ENCODE measurements at places on chromosomes 12 and 14.

GRCh38 chr12:4046495-4046840, 173.3 kb upstream of the PARP11 start:
- no peak for DNase-seq

DNA sequence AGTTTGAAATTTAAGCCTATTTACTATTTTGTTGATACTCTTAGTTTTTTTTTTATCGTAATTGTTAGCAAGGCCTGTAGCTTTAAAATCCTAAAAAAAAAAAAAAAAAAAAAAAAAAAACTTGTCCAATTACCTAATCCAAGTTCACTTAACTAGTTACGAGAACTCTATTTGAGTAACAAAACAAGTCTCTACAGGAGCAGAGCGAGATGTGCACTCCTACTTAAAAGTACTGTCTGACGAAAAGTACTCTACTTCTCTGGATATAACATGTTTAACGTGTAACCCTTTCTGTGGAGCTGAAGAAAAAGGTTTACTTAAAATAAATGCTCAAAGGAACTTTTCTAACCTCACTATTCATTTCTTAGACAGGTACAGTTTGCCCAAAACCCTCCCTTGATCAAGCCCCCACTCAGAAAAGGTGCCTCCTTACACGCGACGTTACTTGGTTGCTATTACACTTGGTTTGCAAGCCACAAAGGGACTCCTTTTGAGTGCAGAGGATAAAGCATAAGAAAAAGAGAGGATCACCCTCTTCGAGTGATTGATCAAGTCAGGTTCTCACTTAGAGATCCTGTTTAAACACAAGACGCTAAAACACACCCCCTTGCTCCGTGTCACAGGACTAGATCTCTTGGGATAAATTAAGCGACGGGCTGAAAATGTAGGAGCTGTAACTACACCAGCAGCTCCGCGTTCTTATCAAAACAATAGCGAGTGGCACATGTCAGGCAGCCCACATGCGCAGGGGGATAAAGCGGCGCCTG, 2.2 kb downstream of the BAZ1A start:
- DNase-seq = no peak

DNA sequence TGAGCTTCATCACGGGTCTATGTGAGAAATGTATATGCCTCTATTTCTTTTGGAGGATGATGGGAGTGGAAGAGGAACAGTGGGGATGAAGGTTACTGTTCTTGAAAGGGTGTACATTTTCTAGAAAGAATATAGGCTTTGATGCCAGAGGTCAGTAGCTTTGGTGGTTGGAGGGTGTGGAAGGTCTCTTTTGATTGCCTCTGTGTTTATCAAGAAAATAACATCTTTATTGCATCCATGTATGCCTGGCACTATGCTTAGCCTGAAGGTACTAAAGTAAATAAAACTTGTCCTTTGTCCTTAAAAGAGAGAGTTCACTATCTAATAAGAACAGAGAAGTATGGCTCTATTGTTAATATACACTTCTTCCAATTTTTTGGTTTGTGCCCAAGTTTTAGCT, 201.8 kb downstream of the NUBPL start:
- DNase-seq = no peak

DNA sequence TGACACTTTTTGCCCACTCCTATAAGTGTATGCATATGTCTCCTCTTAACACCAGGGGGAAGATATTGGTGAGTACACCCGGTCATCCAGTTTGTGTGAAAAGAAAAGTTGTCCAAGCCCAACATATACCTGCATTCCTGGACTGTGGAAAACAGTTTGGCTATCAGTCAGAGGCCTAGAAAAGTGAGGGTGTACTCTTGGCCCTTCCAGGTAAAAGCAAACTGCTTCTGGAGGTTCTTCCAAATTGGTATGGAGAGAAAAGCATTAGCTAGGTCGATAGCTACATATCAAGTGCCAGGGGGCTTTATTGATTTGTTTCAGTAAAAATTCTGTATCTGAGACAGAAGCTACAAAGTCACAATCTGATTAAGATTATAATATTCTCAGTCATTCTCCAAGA, 144.0 kb downstream of the SPTSSA start:
- no peak for DNase-seq

DNA sequence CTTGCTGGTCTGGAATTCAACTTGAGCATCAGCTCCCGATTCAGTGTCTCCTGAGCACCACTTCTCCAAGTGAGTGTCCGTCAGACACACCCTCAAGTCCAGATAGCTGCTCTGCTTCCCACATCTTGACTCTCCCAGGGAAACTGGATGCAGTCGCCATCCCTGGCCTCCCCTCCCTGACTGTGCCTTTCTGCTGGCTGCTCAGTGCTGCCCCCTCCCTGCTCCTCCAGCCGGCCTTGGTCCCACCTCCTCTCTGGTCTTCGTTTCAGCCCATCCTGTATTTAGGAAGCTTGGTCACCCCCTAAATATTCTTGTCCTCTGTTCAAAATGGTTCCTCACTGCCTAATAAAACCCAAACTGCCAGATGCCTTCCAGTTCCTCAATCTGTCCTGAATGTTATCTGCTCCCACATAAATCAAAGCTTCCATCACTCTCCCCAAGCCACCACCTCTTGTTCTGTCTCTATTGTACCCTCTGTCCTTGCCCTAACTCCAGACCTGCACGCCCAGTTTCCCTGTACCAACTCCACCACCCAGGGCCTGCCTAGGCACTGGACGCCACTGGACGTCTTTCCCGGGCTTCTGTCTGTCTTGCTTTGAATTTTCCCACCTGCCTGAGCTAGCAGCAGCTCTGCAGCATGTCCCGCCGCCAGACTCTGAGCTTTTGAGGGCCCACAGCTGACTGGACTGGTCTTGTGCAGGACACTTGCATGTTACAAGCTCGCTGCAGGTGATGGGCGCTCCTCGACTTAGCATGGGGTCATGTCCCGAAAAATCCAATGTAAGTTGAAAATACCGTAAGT, 33.8 kb downstream of the CCDC92 start:
- no peak for DNase-seq

DNA sequence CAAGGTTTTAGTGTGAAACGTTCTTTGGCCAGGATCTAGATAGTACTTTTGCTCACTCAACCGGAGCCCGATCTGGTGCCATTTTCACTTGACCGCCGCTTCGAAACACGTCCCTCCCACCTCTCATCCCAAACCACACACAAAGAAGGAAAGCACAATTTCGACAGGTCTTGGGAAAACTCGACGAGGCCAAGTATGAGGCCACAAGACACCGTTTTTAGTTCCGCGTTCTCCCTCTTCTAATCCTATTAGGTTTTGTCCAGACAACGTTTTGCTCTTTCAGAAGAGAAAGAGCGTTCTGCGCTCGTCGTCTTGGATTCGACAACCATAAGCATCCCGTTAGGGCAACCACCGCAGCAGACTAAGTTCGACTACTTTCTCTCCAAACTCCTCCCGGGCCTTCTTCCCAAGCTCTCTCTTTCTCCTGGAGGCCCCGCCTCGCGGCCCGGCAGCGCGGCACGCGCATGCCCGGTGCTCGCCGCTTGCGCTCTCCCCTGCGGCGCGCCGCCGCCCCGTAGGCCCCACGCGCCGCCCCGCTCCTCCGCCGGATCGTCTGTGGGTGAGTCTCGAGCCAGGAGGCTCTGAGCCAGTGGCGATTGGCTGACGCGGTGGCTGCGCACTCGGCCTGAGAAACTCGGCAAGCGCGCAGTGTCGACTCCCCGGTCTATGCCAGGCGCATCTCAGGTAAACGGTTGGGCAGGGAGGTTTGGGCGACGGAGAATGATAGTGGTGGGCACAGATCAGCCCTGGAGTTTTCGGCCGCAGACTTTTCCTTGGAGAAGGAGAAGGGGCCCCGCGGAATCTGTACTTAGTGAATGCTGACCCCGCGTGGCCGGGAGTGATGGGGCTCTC, at the start of gene MIPOL1:
Gene MIPOL1, plus strand, starts transcription at position 517 of the 852 bp plus-strand sequence. CDS start 49,952 bp downstream, outside the sequence.
- no peak for DNase-seq

- DNase-seq = no peak
Observed at GRCh38 chr14:91258876-91259275, 14.4 kb upstream of the GPR68 start.

DNA sequence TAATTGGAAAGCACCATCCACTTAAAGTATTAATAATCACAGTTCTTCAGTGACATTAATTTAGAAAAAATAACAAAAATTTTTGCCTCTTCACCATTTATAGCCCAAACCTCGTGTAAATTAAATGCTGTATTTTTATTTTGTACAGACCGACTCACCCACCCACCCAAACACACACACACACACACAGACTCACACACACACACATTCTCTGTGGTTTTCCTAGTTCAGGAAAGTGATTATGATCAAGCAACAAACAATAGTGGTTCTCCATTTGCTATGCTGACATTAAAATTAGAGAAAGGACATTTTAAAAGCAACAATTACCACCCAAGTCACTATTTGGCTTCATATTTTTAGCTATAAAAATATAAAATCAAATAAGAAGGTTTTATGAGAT, 112.5 kb upstream of the FLRT2 start:
- no peak for DNase-seq

- DNase-seq = no peak
Observed at GRCh38 chr12:49933796-49934195, 16.7 kb upstream of the AQP2 start.

DNA sequence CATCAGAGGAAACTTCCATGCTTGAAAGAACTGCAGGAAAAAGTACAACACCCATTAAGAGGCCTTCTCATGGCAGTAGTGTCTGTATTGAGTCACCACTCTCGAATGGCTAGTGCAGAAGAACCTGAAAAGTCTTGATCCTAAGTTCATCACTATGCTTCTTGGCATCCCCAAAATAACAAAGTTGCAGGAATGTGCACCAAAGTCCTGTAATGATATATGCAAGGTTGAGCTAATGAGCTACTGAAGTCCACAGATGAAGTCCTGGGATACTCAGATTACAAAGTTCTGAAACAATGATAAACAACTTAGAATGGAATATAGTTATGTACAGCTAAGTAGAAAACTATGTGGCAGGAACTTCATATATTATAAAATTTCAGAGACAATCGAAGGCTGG, 545.4 kb downstream of the FOXG1 start:
- DNase-seq = no peak

DNA sequence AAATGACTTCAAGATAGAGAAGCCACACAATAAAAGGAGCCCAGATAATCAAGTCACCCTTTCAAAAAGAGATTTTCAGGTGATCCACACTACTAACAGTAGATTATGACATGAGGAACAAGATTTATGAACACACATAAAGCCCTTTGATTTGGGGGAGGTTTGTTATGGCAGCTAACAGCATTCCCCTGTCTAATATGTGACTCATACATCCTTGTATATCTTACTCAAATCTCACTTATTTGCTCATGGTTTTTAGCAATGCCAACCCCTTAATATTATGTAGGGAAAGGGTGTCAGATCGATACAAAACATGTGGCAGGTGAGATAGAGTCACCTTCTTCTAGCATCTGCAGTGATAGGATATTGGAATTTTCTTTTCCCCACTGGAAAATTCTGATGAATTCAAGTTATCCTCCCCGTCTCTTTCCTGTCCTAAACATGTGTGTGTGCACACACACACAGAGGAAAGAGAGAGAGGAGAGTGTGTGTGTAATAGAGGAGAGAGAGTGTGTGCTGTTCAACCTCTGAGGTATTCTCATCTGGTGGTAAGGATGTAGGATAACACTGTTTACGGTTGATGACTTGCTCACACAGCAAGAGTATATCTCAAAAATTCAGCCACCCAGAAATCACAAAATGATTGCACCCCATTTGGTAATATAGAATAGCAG, 319.9 kb downstream of the KCNC2 start:
- DNase-seq = no peak

DNA sequence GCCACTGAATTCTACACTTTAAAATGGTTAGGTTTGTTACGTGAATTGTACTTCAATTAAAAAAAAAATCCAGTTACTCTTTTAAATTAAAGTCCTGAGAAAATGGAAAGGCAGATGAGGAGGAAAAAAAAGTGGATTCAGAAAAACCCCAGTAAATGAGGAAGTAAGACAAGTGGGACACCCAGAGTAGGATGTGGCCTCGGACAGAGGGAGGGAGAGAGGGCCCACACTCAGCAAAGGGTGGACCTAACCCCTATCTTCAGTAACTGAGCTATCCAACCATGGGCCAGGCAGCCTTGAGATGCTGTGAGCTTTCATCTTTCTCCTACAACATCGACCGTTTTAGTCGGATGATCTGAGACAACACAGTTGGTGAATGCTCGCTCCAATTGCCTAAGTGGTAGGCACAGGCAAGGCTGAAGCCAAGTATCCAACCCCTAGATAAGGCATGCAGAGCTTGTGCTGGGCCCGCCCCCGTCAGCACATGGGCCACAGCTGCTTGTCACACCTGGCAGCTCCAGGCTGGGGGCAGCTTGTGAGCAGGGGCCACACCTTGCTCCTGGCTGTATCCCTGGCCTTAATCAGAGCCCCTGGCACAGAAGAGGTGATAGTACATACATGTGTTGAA, 142.1 kb downstream of the TTC7B start:
- no peak for DNase-seq

DNA sequence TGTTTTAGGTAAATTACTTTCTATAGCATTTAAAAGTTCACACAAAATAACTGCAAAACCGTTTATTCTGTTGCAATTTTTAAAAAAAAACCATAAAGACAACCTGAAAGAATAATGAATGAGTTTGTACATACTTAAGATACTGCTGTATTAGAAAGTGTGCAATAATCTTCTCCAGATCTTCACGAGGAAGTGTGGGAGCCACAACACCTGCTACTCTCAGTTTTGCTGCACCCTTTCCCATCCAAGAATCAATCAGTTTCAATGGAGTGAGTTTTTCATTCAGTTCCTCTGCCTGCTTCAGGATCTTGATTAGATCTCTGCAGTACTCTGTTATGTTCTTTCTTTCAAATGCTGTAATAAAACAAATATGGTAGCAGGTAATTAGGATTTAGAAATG, 30.1 kb downstream of the RECQL start:
- no peak for DNase-seq

GRCh38 chr14:95282354-95282985, 37.2 kb downstream of the CLMN start:
- no peak for DNase-seq

DNA sequence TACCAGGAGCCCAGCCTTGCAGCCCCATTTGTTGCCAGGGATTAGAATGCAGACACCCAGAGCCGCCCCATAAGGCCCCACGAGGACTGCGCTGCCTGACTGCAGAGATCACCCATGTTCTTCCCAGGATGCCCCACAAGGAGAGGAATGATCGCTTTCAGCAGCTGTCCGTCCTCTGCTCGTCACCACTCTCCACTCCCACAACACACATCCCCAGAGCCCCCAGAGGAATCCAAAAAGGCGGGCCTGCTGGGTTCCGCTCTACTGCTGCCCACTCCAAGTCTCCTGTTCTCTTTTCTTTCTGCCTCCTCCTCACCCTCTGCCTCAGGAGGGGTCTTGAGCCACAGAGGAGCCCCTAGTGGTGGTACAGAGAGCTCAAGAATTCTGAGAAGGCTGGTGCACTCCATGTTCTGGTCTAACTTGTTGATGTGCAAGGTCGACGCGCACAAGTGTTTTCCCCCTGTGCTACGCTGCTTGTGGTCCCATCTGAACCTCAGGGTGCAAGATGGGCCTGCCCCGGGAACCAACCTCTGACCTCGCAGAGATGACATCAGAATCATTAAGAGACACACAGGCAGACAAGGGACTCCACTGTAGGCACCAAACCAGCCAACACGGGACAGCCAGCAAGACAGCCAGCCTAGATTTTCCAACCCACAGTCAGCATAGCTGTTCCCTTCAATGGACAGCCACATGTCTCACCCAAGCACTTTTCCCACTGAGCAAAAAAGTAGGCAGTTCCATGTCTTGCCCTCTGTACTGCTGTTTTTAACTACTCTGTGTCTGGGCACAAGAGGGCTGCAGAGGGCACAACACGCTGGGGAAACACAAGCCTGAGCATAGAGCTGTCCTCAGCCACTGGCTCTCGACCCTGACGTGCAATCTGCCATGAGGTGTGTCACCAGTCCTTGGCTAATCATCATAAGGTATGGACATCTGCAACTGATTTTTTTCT, 29.9 kb downstream of the PXN start:
- no peak for DNase-seq

Measured in cerebellar nuclear complex (tissue), 1 donor.